ENCODE measurements at places on chromosomes 5 and 9. TPM values are rescaled to one million over a fixed set of nuclear protein-coding genes. Genes with fewer than 3 reads are reported as not detected.

Gene HAPLN1
- polyA plus RNA-seq: 8.5 TPM

Gene PCDHB7
- 4.5 TPM for polyA plus RNA-seq

Gene SWI5
- polyA plus RNA-seq: 37.0 TPM

Gene SCGB3A2
- not detected for polyA plus RNA-seq

Gene SLC6A19
- 72.8 TPM for polyA plus RNA-seq

Gene ELOVL7
- 12.9 TPM for polyA plus RNA-seq

Measured in left renal cortex interstitium (tissue), 4 donors.